ENCODE measurements at places on chromosomes 13 and 19.

DNA sequence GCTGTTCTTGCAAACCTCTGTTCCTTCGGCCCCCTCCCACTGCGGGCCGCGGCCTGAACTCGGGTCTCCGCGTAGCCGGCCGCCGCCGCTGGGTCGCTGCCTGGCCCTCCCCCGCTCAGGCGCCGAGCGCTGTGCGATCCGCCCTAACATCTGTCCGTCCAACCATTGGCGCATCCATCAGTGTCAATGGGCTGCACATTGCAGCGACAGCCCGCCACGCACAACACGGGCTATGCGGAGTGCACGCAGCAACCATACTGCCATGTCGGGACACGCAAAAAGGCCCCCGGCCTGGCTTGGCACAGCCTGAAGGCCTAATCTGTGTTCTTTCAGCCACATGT is 2.6 kb upstream of the TSHZ3 start:
- no peak for DNase-seq

GRCh38 chr19:53388168-53388567 is 6.8 kb upstream of the ZNF765 start:
- DNase-seq, result no peak

DNA sequence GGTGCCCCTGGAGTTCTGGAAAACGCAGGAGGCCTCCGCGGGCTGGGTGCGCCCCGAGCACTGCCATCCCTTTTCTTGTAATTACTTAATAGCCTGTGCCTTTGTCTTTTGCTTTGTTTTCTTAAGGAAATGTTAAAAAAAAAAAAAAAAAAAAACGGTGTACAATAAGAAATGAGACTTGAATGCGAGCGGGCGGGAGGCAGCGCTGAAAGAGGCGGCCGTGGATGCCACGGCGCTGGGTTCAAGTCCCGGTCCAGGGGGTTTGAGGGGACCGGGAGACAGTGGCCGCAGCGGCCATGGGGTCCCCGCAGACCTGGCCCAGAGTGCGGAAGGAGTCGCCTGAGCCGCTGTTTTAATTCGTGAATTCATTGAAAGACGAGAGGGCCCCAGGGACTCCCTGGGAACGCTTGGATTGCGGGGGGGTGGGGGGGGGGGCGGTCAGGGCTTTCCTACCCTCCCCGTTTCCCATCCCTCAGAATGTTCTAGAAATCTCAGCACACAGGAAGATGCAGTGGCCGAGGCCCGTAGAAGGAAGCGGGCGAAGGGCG is 349.2 kb upstream of the ARGLU1 start:
- DNase-seq, result no peak

GRCh38 chr19:15371786-15372380 is 7.7 kb downstream of the AKAP8 start:
- no peak for DNase-seq

- no peak for DNase-seq
Observed at GRCh38 chr19:33161201-33161600, 29.3 kb downstream of the WDR88 start.

- no peak for DNase-seq
Observed at GRCh38 chr13:80716610-80717081, 375.7 kb upstream of the SPRY2 start.

- no peak for DNase-seq
Observed at GRCh38 chr19:42280815-42281145, 11.7 kb downstream of the CIC start.

- DNase-seq, result no peak
Observed at GRCh38 chr19:57709616-57710015, 612 bp upstream of the ZNF154 start.

- DNase-seq, result no peak
Observed at GRCh38 chr19:51018745-51019543, 565 bp downstream of the KLK10 start.

GRCh38 chr13:82344867-82345266 is 1537.4 kb downstream of the SLITRK1 start:
- no peak for DNase-seq

GRCh38 chr13:73937441-73937840 is 196.8 kb downstream of the KLF12 start:
- DNase-seq, result no peak

- DNase-seq, result no peak
Observed at GRCh38 chr19:41528106-41528505, 47.9 kb upstream of the CEACAM21 start.

DNA sequence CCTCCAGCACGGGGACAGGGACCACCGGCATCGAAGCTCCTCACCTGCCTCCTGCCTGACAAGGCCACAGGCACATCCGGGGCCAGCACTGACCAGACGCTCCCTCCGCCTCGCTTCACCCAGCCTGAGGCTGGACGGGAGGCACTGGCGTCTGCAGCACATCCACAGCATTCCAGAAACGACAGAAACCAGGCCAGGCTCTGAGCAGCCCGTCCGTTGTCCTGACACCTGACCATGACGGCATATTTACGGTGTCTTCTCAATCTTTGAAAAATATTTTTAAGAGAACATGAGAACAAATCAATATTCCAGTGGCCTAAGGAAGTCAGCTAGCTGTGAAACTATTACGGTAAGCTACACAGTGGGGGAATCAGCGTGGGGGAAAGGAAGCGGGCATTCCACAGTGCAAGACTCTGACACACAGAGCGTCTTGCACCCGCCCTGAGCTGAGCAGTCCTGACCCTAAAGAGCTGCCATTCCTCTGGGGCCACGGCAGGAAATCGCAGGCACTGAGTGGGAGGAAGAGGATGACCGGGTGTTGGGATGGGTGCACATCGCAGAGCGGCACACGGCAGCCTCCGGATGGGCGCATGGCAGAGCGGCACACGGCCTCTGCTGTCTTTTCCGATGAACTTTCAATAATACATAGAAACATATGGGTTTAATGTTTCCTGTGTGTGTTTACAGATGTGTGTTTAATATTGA is 26.8 kb downstream of the RASA3 start:
- no peak for DNase-seq

DNA sequence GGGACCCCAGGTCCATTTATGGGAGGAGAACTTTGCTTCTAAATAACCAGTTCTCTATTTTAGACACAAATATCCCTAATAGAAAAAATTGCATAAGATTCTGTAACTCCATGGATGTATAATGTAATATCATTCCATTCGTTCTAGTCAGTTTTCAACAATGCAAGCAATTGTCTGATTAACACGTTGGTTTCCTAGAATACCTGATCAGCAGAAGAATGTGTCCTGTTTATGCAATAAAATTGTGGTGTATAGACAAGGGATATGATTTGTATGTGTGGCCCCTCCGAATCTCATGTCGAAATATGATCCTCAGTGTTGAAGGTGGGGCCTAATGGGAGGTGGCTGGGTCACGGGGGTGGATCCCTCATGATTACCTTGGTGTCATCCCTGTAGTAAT is 62.1 kb downstream of the RUBCNL start:
- no peak for DNase-seq

All from activated CD8-positive, alpha-beta memory T cell treated with anti-CD3 and anti-CD28 coated beads for 1 hour (primary cell).